Mesenteric fat pad (tissue), 1 donor: ENCODE measurements at places on chromosomes 6 and 20. TPM values are rescaled to one million over a fixed set of nuclear protein-coding genes. Genes with fewer than 3 reads are reported as not detected.

DNA sequence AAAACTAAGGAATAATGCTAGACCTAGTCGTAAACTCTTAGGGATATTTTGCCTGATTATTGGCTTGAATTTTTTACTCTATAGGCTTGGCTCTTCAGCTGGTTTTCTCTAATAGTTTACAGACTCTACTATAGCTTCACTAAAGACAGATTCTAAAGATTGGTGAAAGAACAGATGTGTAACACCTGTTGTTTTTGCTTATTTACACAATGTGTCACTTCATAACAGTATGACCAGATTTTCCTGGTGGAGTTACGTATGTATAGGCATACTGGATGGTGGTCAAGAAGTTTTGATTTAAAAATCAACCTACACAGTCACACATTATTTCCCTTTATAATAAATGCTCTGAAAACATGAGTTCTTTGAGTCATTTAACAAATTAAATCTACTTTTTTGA, 4.8 kb downstream of the COL19A1 start:
- no peak for DNase-seq

GRCh38 chr6:90187437-90188121, 109.1 kb downstream of the BACH2 start:
- no peak for DNase-seq

- DNase-seq, result no peak
Measured at GRCh38 chr6:6661191-6661590, 72.7 kb downstream of the LY86 start.

- DNase-seq, result peak; percentile 84
Measured at GRCh38 chr20:64246616-64247306, 8.8 kb upstream of the PCMTD2 start.

DNA sequence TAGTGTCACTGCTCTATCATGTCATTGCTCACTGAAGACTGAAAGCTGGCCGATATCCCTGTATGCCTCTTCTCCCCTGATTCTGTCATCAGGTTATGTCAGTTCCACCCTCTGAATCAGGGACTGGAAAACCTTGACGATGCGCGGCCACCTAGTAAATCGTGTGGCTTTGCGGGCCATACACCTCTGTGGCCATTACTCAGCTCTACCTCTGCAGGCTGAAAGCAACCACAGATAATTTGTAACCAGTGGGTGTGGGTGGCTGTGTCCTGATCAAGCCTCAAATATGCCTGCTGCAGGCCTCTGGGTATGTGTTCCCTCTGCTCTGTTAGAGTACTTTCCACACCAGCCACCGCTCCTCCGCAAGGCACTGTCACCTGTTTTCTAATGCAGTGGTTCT, 105.2 kb downstream of the GMPR start:
- DNase-seq, result no peak

The POU3F2 gene
- total RNA-seq, result not detected

- DNase-seq, result no peak
Measured at GRCh38 chr20:1401451-1401907, 8.6 kb upstream of the FKBP1A start.

GRCh38 chr6:138981416-138981815, 6.6 kb downstream of the REPS1 start:
- no peak for DNase-seq

The PACRG gene
- total RNA-seq, result not detected

DNA sequence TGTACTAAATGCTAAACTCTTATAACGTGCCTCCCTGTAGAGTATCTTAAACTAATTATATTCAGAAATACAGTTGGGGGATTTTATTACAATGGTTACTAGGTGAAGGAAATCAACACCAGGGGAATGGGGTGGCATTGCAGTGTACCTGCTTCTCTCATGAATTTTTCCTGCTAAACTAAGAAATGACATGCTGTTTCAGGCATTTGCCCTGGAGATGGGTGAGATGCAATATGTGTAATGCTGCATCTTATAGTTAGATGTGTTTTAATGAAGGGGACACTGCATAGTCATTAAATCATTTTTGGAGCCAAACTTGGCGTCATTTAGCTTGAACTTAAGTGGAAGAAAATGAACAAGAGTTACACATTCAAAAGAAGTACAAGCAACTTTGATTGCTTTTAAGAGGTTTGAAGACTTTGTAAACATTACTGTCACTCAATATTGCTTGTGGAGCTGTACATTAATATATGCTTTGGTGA, 4.3 kb downstream of the EYA4 start:
- no peak for DNase-seq

DNA sequence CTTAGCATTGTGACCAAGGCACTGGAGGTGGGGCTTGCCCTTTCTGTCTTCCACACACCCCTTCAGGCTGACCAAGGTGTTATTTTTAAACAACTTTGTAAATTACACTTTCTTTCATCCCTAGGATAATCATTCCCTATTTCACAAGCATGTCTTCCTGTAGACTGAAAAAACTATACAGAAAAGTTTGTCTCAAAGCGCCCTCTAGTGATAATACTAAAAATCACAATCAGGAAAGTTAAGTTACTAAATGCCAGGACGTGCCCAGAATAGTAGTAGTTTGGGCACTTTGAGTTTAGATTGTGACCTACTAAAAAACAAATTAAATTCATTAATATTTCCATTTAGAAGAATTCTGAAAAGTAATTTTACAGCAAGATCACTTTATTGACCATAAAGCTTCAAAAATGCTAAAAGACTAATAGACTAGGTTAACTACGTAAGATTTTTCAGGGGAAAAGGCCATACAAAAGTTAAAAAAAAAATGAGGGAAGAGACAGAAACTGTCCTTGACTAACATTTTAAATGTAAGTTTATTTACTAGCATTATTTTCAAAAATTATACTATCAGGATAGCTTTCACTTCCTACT, 123.3 kb upstream of the DUSP22 start:
- DNase-seq, result no peak

DNA sequence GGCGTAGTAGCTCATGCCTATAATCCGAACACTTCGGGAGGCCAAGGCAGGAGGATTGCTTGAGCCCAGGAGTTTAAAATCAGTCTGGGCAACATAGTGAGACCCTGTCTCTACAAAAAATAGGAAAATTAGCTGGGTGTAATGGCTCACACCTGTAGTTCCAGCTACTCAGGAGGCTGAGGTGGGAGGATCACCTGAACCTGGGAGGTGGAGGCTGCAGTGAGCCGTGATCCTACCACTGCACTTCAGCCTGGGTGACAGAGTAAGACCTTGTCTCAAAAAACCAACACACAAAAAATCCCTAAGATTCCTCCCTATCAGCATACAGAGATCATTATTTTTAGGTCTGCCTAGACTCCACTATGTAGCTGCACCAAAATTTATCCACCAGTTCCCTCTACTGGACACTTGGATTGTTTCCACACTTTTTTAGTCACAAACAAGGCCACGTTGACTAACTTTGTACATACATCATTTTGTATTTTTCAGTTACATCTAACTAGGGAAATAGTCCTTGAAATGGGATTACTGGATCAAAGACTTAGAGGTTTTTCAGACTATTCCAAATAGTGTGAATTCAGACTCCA, 3.6 kb upstream of the PHF1 start:
- DNase-seq, result no peak

The FNDC1 gene
- 1.2 TPM for total RNA-seq

DNA sequence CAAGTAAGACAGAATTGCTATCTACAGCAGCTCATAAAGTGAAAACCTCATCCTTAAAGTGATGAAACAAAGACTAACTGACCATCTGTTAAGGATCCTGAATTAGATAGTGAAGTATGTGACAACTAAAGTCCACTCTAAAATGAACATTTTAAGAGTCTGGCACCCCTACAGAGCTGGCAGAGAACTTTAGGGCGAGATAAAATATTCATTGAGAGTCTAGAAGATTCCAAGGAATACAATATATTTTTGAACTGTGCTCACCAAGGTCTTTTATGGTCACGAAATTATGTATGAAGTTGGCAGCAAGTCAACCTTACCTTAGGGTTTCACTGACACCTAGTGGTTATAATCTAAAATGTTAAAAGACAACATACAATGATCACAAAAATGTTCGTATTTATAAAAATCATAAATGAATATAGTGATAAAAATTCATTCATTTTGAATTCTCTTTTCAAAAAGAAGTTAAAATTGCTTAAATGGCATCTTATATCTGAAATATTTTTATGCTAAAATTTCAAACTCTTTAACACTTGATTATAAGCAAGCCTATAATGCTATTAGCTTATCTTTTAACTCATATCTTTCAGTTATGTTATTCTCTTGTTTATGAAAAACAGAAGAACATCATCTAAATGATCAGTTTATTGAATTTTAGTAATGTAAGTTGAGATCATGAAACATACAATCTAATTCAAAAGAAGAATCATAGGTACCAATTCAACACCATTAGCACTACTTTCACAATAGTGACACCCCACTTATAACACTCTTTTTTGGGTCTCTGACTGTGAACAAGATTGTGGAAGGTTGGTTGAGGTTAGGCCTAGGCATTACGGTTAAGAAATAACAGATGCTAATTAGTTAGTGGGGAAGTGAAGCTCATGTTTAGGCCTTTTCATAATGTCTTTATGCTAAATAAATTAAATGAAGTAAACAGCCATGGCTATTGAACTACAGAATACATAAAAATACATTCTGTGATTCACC, 27.5 kb downstream of the RSPH3 start:
- no peak for DNase-seq

The PKIB gene
- 1.00 TPM for total RNA-seq

DNA sequence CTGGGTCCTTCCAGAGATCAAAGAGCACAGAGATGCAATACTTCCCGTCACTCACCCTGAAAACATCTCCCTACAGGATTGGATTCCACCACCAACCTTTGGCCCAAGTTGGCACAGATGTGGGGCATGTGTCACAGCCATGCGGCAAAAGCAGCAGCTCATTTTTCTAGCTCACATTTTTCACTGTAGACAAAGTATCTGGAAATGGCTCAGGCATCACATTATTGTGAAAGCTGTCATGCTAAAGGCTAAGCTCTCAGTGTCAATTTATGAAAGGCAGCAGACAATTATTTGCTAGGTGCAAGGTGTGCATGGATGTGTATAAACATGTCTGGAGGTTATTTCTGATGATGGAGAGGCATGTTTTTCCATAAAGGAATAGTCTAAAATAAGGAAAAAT, 248.8 kb upstream of the PRND start:
- DNase-seq, result no peak

The KCNG1 gene
- 0.19 TPM for total RNA-seq

DNA sequence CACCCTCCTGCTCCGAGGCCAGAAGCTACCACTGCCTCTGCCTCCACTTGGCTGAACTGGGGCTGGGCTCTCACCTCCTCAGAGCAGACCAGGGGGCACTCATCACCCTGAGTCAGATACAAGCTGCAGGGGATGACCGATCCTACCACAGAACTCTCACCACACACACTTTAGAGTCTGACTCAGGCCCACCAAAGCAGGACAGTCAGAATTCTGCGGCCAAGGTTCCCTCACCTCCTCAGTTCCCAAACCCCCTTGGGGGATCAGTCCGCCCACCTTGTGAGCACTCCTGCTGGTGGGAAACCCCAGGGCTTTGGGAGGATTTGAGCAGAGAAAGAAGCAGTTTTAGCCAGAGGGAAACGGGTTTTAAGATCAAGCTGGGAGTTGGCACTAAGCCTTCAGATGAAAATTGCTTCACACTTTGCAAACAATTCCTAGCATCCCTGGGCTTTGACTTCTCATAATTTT, 587.8 kb upstream of the JAG1 start:
- DNase-seq, result no peak

The OR2J3 gene
- total RNA-seq, result not detected

The ANGPT4 gene
- total RNA-seq, result 0.42 TPM

The FOXF2 gene
- 2.7 TPM for total RNA-seq

- no peak for DNase-seq
Measured at GRCh38 chr6:110682460-110682853, 132.8 kb downstream of the CDK19 start.

GRCh38 chr6:11804135-11804534, 25.5 kb upstream of the ADTRP start:
- DNase-seq, result no peak

- DNase-seq, result no peak
Measured at GRCh38 chr6:143605906-143606521, 71.8 kb upstream of the PHACTR2 start.

GRCh38 chr6:108350528-108350927, 55.7 kb downstream of the AFG1L start:
- no peak for DNase-seq

The PRDM13 gene
- total RNA-seq, result not detected

The NKAIN4 gene
- total RNA-seq, result not detected

DNA sequence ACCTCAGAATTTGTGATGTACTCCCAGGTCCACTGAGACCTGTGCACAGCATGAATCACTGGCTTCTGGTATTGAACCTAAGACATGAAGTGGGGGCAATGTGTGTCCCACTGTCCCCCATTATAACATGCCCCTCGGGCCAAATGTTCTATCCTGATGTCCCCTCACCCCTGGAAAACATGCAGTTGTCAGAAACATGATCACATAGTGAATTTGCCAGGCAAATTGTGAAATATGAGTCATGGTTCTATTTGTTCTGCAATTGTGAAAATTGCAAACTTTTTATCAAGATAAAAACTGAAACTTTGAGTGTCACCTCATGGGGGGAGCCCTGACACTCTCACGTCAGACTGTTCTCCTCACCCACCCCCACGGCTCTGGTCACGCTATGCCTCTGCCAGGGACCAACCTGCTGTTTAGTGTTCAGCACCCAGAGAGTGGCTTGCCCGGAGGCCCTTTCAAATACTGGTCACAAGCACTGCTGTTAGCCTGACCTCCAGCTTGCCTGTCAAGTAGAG, 305.3 kb downstream of the CLIC5 start:
- DNase-seq, result no peak

DNA sequence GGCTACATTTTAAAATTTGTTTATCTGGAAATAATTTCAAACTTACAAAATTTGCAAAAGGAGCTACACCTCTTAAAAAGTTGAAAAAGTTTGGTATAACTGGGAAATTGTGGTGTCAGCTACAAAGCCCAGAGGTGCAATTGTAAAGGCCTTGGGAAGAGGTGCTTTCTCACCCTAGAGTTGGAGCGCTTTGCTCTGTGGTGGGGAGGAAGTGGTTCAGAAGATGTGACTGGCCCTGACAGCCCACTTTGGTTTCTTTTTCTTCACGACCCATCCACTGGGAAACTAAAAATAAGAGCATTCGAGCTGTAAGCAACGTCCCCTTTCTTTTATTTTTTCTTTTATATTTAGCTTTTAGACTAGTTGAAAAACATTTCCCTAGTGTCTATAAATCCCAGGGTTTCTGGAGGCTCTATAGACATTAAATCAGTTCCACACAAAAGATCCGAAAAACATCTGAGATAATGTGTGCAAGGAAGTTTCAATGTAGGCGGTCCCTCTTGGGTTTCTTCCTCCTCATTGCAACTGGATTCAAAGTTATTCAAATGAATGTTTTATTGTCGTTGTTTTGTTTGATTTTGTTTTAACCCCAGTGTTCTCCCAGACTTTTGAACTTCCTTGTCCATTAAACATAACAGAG, 397.8 kb downstream of the KIF16B start:
- DNase-seq, result no peak

- no peak for DNase-seq
Measured at GRCh38 chr20:56796345-56796744, 167.2 kb downstream of the TFAP2C start.

- no peak for DNase-seq
Measured at GRCh38 chr20:37885593-37886503, 17.1 kb upstream of the VSTM2L start.

DNA sequence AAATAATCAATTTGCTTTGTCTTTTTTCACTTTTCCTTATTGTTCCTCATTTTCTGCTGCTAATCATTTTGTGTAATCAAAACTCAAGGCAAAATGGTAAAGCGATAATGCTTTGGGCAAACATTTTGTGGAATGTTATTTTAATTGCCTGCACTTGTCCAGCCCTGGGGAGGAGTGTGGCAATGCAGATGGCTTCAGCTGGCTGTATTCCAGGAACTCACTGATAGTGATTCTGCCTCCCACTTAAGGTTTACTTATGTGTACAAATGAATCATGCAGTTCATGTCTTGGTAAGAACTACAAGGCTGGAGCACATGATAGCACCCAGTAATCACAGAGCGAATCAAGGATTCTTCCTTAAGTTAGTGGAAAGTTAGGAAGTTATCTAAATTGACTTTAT, 107.8 kb downstream of the COL19A1 start:
- no peak for DNase-seq
